ENCODE measurements at places on chromosomes 1 and 21.

GRCh38 chr21:41713495-41714281, 53.2 kb downstream of the RIPK4 start:
- no peak for DNase-seq

DNA sequence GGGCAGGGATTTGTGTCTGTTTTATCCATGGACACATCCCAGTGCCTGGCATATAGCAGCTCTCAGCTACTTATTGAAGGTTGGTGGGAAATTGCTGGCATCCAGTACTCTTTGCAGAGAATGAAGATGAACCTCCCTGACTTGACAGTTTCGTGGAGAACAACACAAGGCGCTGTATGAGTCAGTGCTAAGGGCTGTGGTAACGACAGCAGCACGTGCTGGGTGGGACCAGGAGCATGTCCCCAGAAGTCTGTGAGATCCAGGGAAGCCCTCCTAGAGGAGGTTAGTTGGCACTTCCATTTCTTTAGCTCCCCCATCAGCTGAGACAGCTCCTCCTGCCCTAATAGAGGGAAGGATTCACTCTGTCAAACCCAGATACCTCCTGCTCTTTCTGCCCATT, 25.9 kb upstream of the IL19 start:
- no peak for DNase-seq

DNA sequence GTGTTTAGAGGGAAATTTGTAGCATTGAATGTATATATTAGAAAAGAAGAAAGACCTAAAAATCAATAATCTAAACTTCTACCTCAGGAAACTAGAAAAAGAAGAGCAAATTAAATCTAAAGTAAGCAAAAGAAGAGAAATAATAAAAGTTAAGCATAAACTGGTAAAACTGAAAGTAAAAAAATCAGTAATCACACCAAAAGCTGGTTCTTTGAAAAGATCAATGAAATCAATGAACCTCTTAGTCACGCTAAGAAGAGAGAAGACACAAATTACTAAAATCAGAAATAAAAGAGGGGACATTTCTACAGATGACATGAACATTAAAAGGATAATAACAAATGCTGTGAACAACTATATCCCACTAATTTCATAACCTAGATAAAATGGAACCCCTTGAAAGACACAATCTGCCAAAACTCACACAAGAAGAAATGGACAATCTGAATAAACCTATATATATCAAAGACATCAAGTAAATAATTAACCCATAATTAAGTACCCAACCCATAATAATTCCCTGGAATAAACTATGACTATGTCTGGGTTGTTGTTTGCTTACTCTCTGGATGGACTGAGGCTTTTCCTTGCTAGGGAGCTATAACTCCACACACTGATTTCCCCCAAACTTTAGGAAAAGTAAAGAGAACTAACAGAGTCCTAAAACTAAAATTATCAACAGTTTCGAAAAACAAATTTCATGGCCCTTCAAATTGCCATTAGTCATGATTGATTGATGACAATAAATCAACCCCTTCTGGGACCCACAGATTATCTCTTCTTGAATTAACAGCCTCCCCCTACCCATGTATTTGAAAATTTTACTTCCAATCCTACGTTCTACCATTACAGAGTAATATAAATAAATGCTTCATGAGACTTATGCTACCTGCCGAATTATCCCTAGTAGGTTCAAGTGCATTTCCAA, 2.8 kb upstream of the CDC73 start:
- DNase-seq = no peak

GRCh38 chr1:236795757-236796667, 920 bp downstream of the MTR start:
- DNase-seq = peak; percentile 68

DNA sequence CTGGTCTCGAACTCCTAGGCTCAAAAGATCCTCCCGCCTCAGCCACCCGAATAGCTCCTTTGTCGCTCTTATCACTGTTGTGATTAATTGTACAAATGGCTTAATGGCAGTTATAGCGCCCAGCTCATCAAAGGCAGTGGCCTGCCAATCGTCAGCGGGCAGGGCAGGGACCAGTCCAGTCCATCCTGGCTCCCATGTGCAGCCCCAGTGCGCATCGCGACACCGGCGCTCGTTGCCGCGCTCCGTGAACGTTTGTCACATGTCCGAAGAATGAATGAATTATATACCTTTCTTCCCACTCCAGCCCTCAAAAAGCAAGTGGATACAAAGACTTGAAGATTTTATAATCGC, 18.4 kb downstream of the MTX1 start:
- no peak for DNase-seq

DNA sequence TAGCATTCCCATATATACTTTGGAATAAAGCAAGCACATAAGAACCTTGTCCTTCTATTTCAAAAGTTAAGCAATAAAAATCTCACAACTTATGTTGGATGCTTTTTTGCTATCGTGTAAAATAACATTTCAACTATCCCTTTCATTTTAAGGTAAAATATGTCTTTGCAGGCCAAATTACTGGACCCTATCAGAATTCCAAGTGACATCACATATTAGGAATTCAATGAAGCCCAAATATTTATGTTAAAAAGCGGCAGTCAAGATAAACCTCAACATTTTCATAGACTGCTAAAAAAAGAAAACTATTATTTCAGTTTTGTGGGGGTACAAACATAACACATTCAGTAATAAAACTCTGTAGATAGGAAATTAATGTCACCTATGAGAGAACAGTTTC, 252.0 kb downstream of the KCTD3 start:
- no peak for DNase-seq

- no peak for DNase-seq
Observed at GRCh38 chr1:82108843-82109242, 308.1 kb downstream of the ADGRL2 start.

- DNase-seq = no peak
Observed at GRCh38 chr1:211825980-211826379, 4.6 kb downstream of the LPGAT1 start.

GRCh38 chr1:176517484-176517883, 54.5 kb downstream of the PAPPA2 start:
- no peak for DNase-seq

DNA sequence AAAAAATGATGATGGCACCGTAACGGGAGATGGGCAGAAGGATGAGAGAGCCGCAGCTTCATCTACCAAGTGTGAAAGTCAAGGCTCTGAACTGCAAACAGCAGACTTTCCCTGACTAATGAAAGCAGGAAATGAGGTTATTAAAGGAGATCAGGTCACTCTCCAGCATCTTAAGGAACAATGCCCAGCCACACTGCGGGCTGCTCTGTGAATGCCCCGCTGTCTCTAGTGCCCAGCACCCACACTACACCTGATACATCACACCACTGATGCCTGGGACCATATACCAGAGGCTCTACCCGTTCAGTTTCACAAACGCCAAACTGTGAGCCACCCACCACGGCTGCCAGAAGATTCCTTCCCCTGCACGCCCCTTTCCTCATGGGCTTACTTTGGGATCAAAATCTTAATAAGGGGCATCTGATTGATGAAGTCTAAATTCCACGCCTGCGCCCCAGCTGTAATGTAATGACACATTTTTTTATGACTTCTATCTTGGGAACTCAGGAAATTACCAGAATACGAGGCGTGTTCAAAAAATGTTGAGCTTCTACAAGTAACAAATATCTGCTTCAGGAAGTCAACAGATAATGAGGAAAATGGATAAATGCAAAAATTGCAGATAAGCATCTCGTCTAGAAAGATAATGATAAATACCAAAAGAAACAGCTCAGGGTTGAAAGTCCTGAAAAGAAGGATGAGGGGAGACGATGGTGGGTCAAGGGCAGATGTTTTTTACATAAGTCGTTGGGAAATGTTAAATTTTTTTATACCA, 72.0 kb downstream of the MIS18A start:
- DNase-seq = no peak

DNA sequence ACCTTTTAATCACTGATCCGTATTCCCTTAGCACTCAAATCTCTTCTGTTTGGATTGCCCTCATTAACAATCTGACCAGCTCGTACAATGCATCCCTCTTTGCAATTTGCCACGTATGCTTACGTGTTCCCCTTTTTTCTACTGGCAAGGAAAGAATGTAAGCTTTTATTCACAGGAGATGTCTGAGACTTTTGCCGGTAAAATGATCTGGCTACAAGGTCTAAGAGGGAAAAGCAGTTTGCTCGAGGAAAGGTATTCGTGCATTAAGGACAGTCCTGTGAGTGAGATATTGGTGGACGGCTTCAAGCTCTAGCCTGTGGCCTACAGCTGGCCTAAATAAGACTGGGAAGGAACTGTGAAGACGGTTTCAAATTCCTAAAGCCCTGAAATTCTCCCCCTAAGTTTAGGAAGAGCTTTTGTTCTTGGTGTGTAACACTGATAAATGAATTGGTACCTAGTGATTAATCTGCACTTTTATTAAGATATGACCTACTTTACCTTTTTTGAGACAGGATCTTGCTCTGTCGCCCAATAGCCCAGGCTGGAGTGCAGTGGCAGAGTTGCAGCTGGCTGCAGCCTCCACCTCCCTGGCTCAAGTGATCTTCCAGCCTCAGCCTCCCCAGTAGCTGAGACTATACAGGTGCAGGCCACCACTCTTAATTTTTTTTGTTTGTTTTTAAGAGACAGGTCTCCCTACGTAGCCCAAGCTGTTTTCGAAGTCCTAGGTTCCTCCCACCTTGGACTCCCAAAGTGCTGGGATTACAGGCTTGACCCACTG, 895 bp upstream of the UBR4 start:
- no peak for DNase-seq

DNA sequence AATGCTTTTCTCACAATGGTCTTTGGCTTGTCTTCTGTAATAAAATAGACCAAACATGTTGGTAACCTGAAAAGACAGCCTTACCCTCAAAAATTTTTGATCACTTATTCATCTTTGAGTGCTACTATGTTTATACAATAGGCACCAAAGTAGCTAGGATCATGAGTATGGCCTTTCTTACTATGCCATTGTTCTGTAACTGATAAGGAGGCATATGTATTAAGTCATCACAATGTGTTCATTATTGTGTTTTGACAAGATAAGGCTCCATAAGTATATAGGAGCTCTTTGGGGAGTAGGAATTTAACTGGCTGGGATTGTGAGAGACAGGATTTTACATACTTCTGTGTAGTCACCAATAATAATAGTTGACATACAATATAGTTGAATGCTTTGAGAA, 675 bp downstream of the TMCO2 start:
- no peak for DNase-seq

DNA sequence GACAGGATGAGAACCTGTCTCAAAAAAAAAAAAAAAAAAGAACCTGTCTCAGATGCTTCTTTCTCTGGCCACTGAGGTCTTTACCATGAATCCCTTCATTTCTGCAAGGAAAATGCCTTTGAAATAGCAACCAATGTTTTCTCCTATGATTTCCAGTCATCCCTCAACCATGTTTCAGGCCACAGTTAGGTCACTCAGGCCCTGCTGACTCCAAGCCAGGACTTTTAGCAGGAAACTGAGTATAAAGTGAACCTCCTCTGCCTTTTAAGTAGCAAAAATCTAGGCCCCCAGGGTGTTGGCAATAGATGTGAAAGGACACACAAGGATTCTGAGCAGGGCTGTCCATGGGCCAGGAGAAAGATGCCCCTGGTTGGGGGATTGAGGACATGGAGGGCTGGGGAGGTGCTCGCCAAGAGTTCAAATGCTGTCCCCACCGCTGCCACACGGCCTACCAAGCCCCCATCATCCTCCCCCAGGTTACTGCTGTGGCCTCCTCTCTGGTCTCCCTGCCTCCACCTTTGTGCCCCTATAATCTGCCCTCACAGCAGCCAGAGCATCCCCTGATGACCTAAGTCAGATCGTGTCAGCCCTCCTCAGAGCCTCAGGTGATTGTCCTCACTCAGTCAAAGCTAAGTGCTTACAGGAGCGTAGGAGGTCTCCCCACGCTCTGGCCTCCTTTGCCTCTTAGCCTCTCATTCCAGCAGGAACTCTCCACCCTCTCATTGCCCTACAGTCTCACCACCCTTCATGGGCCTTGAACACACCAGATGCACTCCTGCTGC, 54.6 kb downstream of the MATN1 start:
- DNase-seq = no peak

- no peak for DNase-seq
Observed at GRCh38 chr21:35303085-35303484, 254.0 kb upstream of the RUNX1 start.

GRCh38 chr1:83818916-83819315, 180.0 kb downstream of the TTLL7 start:
- DNase-seq = no peak

GRCh38 chr1:91609551-91609950, 108.9 kb downstream of the CDC7 start:
- DNase-seq = no peak

GRCh38 chr21:42013376-42013775, 3.2 kb upstream of the ZBTB21 start:
- DNase-seq = no peak

DNA sequence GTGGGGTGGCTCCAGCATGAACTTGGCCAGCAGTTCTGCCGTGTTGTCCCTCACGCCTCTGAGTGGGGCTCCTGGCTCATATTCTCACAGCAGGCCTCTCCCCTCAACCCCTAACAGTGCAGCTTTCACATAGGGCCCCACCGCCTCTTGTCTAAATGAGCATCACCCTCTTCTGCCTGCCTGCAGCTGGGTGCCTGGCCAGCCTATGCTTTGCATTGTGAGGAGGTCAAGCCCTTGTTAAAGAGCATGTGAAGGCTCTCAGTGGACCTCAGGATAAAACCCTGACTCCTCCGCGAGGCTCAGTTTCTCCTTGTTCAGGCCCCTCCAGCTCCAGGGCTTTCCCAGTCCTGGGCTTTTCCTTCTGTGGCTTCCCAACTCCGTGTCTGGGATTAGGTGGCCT, 34.8 kb downstream of the CRYAA start:
- DNase-seq = no peak

- no peak for DNase-seq
Observed at GRCh38 chr1:52334906-52335528, 31.0 kb downstream of the CC2D1B start.

GRCh38 chr1:29579821-29580425, 343.6 kb downstream of the PTPRU start:
- no peak for DNase-seq

- no peak for DNase-seq
Observed at GRCh38 chr1:107276247-107276646, 135.4 kb downstream of the NTNG1 start.

- peak; percentile 94 for DNase-seq
Observed at GRCh38 chr1:206784471-206784903, 12.2 kb upstream of the IL10 start.

- peak; percentile 45 for DNase-seq
Observed at GRCh38 chr1:12618965-12619791, 1.2 kb upstream of the DHRS3 start.

DNA sequence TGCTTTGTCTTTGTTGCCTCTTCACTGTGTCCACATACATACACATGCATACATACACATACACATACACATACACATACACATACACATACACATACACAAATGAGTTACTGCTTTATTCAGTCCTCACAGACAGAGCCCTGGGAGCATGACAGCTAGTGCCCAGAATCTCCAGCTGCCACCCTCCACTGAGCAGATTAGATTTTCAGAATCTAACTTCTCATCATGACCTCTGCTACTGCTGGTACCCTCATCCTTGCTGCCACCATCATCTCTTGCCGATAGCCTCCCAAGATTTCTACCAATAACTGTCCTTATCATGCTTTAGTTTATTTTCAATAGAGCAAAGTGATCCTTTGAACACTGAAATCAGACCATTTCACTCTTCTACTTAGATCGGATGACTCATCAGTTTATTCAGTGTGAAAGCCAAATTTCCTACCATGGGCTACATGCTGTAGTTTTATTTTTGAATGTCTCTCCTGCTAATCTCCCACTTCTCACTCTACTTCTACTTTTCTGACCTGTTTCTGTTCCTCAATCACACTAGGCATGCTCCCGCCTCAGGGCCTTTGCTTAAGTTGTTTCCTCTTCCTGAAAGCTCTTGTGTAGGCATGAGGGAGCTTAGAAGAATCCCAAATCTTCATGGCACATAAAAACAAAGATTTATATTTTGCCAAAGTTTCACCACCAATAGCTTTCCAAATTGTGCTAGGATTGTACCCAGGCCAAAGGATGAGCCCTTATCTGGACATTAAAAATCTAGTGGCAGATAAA, 43.0 kb downstream of the ATP6V1G3 start:
- no peak for DNase-seq
